ENCODE measurements at places on chromosomes 11 and 22. TPM values are rescaled to one million over a fixed set of nuclear protein-coding genes. Genes with fewer than 3 reads are reported as not detected.

GTSE1 gene
- 1.5 TPM for total RNA-seq

CCDC87 gene
- 0.44 TPM for total RNA-seq

DNA sequence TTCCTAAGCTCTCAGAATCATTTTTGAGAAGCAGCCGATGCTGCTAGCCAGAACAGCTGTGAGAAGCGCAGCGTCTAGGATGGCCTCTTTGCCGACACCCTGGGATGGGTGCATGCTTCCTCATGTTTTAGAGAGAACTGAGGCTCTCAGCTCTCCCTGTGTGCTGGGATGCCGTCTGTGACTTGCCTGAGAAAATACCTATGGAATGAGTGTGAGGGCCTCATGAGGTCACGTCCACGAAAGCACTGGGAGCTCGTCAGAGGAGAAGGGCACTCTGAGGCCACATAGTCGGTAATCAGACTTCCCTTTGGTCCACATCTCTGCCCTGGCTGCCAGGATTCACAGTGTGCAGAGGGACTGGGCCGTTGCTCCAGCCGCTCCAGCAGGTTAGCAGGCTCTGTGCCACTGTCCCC is 54.7 kb downstream of the MICAL3 start:
- no peaks in the 10 kb centered on the region for H3K27me3 ChIP-seq
- no peak for DNase-seq
- peaks cover 8% of the 10 kb centered on the region for H3K4me1 ChIP-seq
- H3K4me3 ChIP-seq = no peak overlapping the region

DNA sequence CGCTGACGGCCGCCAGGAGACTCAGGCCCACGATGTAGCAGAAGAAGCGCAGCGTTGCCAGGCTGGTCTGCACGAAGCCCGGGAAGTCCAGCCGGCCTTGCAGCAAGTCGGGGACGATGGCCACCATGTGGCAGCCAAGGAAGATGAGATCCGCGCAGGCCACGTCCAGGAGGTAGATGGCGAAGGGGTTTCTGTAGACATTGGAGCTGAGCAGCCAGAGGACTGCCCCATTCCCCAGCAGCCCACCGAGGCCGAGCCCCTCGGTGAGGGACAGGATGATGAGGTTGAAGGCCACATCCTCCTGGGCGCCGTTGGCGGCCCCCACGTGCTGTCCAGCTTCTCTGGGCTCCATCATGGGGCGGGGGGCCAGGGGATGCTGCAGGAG is 3.8 kb downstream of the MRGPRE start:
- no peaks in the 10 kb centered on the region for H3K4me1 ChIP-seq
- DNase-seq = no peak
- H3K27me3 ChIP-seq = no peaks in the 10 kb centered on the region
- H3K36me3 ChIP-seq = no peaks in the 10 kb centered on the region
- no peak overlapping the region for H3K4me3 ChIP-seq
- H3K27ac ChIP-seq = no peak overlapping the region

CACNA1I gene
- 0.10 TPM for total RNA-seq

DNA sequence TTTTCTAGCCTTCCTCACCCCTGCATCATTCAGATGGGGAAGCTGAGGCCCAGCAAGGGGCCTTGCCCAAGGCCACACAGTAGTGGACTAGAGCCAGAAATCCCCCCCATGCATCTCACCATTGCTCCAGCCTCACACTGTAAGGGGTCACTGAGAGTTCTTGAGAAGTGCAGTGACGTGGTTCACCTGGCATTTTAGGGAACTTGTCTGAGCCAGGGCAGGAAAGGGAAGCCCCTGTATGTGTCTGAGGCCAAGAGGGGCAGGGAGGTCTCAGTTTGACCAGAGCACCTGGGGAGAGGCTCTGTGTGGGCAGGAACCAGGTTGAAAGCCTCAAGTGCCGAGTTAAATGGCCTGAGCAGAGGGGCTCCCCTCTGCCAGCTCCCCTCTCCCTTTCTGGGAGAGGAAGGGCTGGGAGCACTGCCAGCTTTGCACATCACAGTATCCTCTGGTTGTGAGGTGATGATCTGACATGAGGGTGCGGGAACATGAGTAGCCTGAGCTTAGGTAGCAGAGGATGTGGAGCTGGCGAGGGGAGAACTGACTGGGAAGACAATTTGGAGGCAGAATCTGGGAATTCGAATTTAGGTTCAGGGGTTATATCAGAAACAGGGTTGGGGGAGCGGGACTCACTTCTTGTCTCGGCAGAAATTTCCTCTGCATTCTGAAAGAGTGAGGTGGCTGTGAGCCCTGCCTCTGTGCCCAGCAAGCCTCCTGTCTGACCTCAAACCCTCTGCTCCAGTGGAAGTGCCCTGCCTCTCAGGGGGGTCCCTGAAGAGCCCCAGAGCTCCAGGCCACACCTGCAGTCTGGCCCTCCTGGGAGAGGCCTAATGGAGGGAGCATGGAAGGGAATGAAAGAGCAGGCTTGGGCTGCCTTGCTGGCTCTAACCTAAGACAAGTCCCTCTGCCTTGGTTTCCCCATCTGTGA is 14.6 kb downstream of the ARHGEF17 start:
- no peak overlapping the region for H3K4me3 ChIP-seq
- no peaks in the 10 kb centered on the region for H3K36me3 ChIP-seq
- peak overlapping the region; percentile 53 for H3K27ac ChIP-seq
- peaks cover 82% of the 10 kb centered on the region for H3K4me1 ChIP-seq
- H3K27me3 ChIP-seq = no peaks in the 10 kb centered on the region
- DNase-seq = no peak

DNA sequence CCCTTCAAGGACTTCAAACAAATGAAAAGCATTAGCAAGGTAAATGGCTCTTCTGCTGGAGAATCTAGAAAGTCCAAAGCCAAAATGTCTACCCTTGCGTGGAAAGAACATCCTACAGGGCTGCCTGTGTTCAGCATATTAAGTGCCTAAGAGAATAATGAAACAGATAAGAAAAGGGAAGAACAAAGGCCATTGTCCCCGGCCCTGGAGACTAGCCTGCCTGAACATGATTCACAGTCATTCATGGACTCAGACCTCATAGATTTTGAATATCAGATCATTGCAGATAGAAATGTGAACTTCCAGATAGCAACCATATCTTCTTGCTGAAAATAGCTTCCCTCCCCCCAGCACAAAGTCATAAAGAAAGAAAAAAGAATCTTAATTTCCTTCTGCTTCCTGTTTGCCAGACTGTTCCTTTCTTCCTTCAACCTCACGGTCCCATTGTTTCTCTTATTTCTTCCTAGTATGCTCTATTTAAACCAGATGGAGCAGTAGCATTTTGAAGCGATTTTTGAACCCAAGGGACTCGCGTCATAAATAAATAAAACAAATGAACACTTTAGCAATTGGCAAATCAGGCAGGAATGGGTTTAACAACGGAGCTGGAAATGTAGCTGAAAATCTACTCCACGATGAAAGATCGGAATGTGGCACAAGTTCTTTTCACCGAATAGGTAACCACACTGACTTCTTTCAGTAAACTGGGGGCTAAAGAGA is 408.2 kb upstream of the CCDC90B start:
- DNase-seq = no peak
- H3K27me3 ChIP-seq = no peaks in the 10 kb centered on the region
- H3K27ac ChIP-seq = no peak overlapping the region
- no peaks in the 10 kb centered on the region for H3K36me3 ChIP-seq
- no peak overlapping the region for H3K4me3 ChIP-seq

DDIAS gene
- 2.9 TPM for total RNA-seq

GRCh38 chr22:39913886-39914285 is 13.0 kb downstream of the GRAP2 start:
- no peak overlapping the region for H3K4me3 ChIP-seq
- peaks cover 16% of the 10 kb centered on the region for H3K4me1 ChIP-seq
- H3K27me3 ChIP-seq = peaks cover 8% of the 10 kb centered on the region
- H3K36me3 ChIP-seq = no peaks in the 10 kb centered on the region
- no peak for DNase-seq

DNA sequence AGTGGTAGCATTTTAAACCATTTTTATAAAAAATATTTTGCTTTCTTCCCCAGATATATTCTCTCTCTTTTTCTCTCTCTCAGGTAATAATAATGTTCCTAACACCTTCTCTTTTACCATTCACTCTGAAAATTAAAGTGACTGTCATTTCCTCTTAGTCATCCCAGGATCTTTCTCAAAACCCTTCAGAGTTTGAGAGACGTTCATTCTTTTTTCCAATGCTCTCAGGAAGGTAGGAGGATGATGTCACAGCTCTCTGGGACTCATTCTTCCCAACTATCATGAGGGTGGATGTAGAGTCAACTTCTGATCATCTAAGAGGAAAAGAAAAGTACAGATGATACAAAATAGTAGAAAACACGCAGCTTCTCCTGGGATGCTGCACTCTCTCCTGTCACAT is 60.2 kb upstream of the CRTAM start:
- H3K27ac ChIP-seq = no peak overlapping the region
- no peak overlapping the region for H3K4me3 ChIP-seq
- H3K27me3 ChIP-seq = no peaks in the 10 kb centered on the region
- no peak for DNase-seq

GRCh38 chr22:43407591-43407990 is 4.2 kb upstream of the MPPED1 start:
- peaks cover 65% of the 10 kb centered on the region for H3K27me3 ChIP-seq
- no peak for DNase-seq
- H3K4me1 ChIP-seq = no peaks in the 10 kb centered on the region
- H3K27ac ChIP-seq = no peak overlapping the region

GRCh38 chr11:116466801-116467200 is 306.0 kb downstream of the BUD13 start:
- H3K4me3 ChIP-seq = no peak overlapping the region
- no peaks in the 10 kb centered on the region for H3K27me3 ChIP-seq
- no peaks in the 10 kb centered on the region for H3K4me1 ChIP-seq
- no peaks in the 10 kb centered on the region for H3K36me3 ChIP-seq
- DNase-seq = no peak
